ENCODE measurements at places on chromosomes 5 and 9.
A peak's percentile ranks its signal among the peaks of the same experiment; 100 is the strongest.

GRCh38 chr5:132898094-132898493 lies 24.6 kb downstream of the LEAP2 start:
- no peak for DNase-seq

DNA sequence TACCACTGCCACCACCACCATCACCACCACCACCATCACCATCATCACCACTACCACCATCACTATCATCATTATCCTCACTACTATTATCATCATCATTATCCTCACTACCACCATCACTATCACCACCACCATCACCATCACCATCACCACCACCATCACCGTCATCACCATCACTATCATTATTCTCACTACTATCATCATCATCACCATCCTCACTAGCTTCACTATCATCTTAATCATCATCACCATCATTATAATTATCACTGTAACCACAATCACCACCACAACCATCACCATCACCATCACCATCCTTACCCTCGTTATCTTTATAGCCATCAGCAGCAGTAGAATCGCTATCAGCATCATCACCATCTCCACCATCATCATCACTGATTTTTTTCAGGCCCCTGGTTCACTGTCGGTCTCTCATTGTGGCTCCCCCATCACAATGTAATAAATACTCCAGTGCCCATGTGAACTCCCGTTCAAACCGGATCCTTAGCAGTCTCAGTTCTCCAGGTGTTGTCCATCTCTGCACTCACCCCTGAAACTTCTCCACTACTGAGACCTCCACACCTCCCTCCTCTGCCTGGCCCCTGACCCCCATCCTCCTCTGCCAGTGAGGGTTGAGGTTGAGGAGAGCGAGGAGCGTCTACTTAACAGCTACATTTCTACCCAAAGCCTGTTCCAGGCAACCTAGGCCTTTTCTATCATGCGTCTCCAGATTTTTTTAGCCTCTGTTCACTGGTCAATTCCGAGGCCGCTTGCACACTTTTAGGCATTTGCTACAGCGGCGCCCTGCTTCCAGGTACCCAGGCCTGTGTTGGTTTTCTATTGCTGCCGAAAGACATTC lies 238.2 kb downstream of the PBX3 start:
- no peak for DNase-seq

- DNase-seq = no peak
These were observed 46.8 kb upstream of the RNF130 start for GRCh38 chr5:180118391-180118791.

- DNase-seq = no peak
These were observed 407.4 kb downstream of the BRINP1 start for GRCh38 chr9:118961857-118962256.

DNA sequence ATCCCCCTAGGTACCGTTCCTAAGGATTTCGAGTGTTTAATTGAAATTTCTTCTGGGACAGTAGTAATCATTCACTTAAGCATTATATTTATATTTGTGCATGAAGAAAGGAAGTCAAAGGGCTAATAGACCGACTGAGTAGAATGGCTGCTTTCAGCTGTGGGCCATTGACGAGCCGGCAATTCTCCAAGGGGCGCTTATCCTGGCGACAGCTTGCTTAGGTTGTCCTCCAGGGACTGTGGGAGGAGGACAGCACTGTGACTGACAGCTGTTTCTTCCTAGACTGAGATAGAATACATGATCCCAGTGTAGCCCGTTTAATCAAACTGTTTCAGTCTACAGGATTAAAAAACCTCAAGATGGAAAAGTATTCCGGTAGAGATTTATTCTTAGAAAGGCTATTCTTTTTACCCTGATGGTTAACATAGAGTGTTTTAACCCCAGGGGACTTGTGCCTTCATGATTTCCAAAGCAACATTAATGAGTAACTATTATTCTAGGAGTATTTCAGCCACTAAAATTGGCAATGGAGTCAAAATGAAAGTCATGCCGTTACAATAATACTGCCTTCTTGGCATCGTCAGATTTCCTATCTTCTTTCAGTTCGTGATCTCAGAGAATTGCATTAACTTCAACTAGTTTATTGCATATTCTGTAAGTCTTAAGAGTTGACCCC lies 943.1 kb upstream of the WWC1 start:
- no peak for DNase-seq

DNA sequence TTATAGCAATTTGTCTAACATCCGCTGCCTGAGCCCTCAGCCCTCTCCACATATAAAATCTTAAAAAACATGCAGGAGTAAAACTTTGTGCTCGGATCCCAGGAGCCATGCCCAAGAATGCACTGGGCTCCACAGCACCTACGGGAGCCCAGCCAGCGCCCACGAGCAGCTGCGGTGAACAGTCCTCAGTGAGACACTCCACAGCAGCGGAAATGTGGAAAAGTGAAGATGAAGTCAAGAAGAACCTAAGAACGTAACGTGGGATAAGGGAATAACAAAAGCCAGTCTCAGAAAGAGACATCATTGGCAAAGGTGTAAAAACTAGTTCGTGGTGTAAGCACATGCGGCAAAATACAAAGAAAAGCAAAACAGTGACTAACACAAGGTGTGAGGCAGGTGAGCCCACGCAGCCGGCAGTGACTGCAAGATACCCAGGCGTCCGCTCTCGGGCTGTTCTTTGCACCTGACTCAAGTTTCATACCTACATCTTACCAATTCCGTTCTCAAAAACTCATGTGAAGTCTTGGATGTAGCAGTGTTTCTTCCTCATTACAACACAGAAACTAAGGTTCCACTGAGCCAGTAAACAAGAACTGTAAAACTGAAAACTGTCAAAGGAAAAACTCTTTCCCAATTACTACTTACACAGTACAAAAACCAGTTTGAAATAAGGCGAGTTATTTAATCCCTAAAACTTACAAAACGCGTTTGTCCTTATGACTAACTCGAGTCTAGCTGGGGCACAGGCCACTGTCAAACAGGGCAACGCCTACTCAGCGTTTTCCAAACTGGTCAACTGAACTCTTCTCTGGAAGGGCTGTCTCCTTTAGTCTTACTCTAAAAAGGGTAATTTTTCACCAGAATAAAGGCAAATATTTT lies 1.7 kb downstream of the CAMSAP1 start:
- DNase-seq = no peak

- DNase-seq = no peak
These were observed 25.6 kb upstream of the SPATA31D4 start for GRCh38 chr9:81902626-81903025.

DNA sequence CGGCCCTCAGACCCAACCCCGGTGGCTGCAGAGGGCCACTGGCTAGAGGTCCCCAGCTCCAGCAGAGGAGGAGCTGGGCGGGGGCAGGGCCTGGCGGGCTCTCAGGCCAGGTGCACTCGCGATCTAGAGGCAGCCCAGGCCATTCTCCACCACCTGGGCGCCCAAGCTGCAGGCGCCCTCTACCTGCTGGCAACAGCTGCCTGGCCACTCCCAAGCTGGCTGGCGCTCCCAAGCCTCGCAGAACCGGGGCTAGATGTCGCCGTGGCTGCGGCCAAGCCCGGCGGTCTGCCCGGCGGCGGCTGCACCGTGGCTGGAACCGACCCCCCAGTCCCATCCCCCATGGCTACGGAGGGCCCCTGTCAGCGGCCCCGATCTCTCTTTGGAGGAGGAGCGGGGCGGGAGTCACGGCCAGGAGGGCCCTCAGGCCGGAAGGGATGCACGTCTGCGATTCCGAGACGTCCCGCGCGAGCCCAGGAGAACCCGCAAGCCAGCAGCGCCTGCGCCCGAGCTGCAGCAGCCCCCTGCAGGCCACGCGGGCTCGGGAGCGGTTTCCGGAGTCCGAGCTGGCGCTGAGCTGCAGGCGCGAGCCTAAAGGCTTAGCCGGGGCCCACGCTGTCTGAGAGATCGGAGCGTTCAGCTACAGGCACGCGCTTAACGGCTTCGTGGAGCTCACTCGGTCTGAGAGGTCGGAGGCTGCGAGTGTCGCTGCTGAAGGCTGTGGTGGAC lies 44.3 kb upstream of the BICD2 start:
- DNase-seq = peak; percentile 76

DNA sequence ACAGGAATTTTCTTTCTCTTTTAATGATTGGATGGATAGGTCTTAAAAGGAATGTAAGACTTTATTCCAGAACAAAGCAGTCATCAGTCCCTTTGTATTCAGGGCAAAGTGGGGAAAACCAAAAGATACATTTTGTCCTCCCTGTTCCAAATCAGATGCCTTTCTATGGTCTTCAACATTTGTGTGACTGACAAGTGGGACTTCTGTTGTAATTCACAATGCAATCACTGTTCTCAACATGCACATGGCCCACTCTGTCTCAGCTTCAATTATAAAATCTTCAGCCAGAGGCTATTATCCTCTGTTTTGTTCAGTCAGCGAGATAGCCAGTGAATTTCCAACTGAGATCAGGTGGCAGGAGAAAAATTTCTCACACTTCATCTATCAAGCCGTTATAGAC lies 95.5 kb upstream of the ERBIN start:
- no peak for DNase-seq

- DNase-seq = no peak
These were observed 4.5 kb downstream of the NFX1 start for GRCh38 chr9:33294670-33295432.

GRCh38 chr9:4152876-4153275 lies 147.0 kb downstream of the GLIS3 start:
- DNase-seq = no peak

- no peak for DNase-seq
These were observed 59.2 kb downstream of the ADAMTS12 start for GRCh38 chr5:33832404-33833236.

- DNase-seq = no peak
These were observed 98.5 kb downstream of the MAMDC2 start for GRCh38 chr9:70142101-70142500.

- DNase-seq = no peak
These were observed 187.3 kb downstream of the DIRAS2 start for GRCh38 chr9:90455316-90455715.

DNA sequence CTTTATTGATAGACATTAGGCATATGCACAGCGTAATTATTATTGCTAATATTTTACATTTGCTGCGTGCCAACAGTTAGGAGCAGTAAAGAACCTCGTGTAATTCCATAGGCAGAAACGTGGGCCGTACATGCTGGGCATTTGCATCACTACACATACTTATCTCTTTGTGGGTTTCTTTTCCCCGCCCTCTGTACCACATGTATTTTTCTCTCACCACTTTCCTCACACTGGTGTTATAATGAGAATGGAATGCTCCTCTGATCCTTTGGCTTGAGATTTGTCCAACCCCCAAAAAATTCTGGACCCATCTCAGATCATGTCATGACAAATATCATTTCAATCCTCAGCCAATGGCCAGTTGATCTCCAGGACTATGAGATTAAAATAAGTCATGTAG lies 1952.6 kb upstream of the WWC1 start:
- no peak for DNase-seq

DNA sequence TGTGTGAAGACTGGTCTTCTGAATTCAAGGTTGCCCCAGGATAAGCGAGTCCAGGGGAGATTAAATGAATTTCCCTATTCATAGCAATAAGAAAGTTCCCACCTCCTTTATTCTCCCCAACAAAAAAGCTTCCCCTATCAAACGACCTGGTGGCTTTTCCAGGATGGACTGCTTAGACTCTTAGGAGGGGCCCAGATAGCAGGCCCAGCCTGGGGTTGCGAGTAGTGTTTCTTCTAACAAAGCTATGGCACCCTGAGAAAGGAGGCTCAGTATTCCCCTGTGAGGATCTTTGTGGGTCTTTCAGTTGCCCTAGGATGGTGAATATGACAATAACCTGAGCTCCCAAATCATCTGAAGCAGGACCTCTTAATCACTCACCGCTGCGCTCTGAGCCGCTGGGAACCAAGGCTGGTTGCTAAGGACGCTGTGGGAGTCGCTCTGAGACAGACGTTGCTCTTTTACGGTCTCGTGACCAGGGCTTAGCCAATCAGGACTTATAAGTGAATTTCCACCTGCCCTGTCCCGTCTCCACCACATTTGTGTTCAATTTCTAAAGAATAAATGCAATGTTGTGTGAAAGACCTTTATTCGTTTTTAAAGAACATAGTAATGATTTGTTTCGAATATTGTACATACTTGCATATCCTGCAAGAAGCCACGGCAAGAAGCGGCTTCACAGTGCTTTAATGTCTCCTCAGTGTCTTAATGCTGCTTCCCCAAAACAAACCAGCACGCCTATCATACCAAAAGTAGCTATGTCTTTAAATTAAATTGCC lies at the start of gene TMEM232:
Gene TMEM232 (minus strand): TSS at position 423 of the 776 bp plus-strand sequence. CDS start 59,319 bp downstream, outside the sequence.
- DNase-seq = peak; percentile 88

DNA sequence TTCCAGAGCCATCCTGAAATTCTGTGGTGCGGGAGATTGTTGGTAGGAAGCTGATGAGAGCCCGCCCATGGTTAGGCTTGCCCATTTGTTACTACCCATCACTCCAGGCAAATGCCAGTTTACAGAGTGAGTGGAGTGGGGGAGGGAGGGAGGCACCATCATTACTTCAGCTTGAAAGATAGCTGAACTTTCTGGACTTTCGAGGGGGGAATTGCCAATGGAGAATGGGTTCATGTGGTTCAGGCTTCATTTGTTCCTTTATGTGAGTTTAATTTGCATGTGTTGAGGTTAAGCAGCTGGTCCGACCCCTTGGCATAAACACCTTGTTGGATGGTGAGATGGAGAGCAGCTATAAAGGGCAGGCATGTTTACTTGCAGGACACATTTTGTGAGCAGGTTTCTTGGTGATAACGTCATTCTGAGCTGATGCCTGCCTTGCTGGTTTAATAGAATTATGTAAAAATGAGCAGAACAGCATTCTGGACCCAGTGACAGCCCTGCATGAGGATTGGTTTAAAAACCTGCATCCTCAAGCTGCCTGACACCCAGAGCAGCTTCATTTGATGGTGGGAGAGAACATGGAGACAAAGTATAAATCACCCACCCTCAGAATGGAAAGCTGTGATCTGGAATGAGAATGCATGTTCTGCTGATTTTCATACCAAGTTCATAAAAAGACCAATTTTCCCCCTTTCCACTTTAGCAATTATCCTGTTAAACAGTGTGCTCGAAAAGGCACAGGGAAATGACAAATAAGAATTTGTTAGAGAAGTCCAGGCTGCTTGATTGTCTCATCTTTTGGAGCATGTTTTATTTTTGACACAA lies 106.3 kb downstream of the TRIO start:
- no peak for DNase-seq

DNA sequence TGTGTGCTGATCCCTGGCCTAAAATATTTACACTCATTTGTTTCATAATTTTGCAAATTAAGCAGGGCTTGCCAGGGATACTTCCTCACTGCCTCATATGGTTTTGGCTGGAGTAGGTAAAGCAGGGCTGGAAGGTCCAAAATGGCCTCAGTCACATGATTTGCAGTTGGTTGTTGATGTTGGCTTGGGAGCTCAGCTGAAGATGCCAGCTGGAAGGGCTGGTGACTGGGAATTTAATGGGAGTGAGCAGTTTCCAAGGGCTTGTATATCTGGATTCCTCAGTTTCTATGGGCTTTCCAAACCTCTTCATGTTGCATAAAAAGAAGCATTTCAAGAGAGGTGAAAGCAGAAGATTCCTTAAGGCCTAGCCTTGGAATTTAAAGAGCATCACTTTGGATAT lies 729.3 kb downstream of the CDH18 start:
- DNase-seq = no peak

DNA sequence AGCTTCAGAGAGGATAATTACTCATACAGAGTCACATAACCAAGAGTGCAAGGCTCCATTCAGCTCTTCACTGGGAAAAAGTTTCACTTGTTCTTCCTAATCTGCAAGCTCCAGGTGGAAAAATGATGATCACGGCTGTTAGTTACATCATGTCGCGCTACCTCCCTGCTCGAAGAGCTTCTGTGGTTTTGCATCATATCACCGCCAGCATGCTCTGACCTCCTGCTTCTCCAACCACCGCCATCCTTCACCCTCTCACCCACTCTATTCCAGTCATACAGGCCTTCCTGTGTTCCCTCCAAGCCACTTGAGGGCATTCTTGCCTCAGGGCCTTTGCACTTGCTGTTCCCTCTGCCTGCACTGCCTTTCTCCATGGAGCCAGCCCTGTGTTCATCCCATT lies 47.1 kb downstream of the COL27A1 start:
- no peak for DNase-seq
